ENCODE measurements at places on chromosomes 6 and 20. TPM values are rescaled to one million over a fixed set of nuclear protein-coding genes. Genes with fewer than 3 reads are reported as not detected.

GRCh38 chr6:136076496-136076895 lies 173.6 kb downstream of the MTFR2 start:
- no peak for DNase-seq

DNA sequence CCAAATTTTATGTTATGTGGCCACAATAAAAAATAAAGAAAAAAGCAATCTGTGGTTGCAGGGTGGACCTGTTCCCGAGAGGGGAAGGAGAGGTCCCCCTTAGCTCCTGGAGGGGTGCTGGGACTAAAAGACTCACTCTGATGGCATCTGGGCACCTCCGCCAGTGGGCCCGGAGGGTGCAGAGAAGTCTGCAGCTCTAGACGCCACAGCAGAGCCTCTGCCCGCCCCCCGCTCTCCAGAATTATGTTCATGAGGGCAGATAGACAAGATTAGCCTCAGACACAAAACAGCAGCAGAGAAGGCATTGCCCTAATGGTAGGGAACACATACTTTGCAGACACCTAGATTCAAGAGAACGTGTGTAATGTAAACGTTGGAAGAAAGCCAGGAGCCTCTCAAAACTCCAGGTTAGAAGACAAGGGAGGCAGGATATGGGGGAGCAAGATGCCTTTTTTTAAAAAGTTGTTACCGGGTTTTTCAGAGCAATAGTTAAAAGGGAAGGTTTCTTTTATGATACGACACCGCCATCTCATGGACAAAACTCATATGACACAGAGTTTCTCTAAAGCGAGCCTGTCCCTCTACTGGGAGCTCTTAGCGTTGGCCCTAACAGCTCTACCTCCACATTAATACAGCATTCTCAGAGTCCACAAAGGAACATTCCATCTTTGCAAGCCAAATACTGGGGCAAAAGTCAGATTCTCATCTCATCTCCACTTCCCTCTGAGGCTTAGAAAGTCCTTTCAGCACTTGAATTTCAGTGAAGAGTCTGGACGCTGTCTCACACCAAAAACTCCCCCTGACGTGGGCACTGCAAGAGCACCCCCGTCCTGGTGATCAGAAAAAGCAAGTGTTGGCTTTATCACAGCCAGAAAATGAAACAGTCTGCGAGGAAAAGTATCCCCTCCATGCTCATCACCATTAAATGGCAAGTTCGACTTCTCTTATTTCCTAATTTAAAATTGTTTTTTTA lies 47.2 kb downstream of the FOXF2 start:
- no peak for DNase-seq

- no peak for DNase-seq
Measured at GRCh38 chr20:6081236-6081635, 27.4 kb upstream of the LRRN4 start.

DNA sequence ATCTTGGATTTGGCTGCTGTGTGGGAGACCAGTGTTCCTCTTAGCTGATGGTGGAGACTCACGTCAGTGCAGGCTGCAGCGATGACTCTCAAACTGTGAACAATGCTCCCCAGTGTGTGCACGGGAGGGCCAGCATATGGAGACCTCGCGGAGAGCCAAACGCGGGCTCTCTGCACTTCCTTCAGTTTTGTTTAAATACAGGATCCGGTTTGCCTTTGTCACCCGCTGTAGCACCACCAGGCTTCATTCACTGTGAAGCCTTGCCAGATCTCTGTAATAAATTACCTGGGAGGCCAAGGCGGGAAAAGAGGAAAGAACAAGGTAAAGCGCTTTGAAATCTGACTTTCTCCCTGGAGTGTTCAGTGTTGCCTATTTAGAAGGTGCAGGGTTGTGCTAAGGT lies 30.7 kb upstream of the TMEM14A start:
- no peak for DNase-seq

GRCh38 chr6:152004896-152005295 lies 197.4 kb downstream of the ESR1 start:
- DNase-seq = no peak

DNA sequence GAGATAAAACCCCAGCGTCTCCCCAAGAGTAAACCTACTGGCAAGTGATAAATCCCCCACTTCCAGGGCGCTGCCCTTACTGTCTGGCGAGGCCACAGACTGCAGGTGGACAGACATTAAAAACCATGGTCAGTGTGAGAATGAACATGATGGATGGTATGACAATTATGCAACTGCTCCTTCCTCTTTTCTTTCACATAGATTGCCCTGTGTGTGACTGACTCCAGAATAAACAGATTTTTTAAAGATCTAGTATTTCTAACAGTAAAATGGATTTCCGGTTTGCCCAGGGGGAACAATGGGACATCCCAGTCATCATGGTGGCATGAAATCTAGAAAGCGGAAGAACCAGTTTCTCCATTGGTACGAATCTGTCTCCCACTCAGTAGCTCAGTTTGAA lies 153.7 kb downstream of the FOXC1 start:
- DNase-seq = no peak

- DNase-seq = no peak
Measured at GRCh38 chr6:167573461-167574215, 248.8 kb downstream of the TTLL2 start.

GRCh38 chr6:81886157-81886556 lies 133.7 kb upstream of the TENT5A start:
- DNase-seq = no peak

DNA sequence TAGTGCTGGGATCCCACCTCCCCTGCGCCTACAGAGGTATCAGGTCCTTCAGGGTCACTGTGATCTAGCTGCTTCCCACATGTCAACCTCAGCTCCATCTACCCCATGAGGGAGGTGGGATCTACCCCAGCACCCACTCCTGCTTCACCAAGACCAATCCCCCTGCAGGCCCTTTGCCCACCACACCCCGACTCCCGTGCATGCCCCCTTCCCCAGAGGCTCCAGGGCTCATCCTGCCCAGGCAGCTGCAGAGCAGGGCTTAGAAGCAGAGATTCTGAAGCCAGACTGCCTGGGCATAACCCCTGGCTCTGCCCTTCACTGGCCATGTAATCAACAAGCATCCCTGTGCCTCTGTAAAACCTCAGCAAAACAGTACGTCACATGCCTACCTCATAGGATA lies 17.5 kb downstream of the COL11A2 start:
- no peak for DNase-seq

DNA sequence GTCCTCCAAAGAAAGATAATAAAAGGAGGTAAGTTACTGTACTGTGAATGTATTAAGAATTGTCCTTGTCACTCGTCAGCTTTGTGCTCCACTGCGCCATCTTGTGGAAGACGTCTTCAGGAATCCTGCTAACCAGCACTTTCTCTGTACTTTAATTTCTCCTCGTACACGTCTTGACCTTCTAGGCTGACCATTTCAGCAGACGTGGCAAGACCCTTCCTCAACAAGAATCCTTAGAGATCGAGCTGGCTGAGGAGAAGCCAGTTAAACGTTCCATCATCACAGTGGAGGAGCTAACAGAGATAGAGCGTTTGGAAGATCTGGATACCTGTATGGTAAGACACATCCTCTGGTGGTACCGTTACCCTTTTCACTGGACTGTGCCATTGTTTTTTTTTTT lies 95.5 kb upstream of the SCGN start:
- peak; percentile 66 for DNase-seq

HAO1 gene
- total RNA-seq = 0.17 TPM

CALHM4 gene
- total RNA-seq = 0.67 TPM

ASF1A gene
- 23.4 TPM for total RNA-seq

Data from heart left ventricle (tissue), 16 donors.